ENCODE measurements at places on chromosomes 1 and 21.

DNA sequence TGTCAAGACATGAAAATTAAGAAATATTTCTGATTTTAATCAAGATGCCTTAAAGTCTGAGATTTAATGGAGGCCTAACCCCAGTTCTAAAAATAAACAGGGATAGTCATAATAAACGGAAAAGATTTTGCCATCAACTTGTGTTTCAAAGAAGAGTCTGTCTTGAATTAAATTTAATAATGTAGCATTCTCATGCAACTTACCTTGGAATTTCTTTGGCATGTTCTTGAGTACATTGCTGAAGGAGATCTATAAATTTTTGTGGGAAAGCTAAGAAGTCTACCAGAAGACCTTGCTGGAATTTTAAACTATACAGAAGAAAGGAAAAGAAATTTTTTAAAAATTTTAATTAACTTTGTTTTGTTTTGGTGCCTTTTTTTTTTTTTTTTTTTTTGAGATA lies 10.6 kb downstream of the SASS6 start:
- no peak for DNase-seq

DNA sequence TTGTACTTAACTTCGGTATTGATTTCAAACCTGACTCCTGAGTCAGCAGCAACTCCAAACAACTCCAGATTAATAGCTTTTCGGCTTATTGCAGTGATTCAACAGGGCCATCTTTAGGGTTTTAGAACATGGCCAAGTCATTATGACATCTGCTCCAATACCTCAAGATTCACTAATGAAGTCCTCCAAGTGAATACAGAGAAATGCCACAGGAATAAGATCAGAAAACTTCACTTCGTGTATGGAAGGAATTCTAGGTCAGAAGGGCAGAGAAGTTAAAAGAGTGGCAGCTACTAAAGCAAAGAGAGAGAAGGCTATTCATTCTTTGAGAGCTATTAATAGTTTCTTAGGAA lies 7.6 kb upstream of the C1orf116 start:
- no peak for DNase-seq

DNA sequence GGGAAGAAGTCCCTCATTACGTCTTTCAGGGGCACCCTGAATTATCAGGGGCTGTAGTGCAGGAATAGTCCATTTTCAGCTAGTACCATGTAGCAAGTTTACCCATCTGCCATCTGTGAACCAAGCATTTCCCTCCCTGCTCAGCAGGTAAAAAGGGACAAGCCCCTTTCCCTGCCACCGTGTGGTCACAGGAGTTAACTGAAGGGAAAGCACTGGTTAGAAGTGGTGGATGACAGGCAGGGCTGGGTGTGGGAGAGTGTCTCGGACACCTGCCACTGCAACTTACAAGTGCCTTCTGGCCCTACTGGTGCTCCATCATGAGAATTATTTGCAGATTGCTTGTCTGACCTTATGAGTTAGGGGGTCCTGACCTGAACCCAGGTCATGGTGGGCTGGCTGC lies 32.0 kb upstream of the IGSF5 start:
- no peak for DNase-seq

GRCh38 chr1:207112616-207113296 lies 8.7 kb downstream of the C4BPA start:
- DNase-seq = no peak

DNA sequence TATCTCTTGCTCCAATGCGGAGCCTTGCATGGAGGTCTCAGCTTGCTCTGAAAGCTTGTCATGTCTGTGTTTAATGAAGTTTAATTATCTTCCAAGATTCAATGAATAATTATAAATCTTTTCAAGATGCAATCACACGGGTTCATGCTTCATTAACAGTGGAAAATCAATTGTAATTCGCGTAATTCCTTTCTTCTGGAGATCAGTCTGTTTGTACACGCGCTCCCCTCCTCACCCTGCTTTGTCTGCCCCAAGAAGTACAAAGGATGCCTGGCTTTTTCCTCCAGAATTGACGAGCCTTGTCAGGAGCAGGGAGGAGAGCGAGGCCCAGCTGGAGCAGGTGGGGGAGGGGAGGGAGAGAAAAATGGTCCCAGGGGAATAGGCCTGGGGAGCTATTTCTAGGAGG lies 65.0 kb upstream of the DISP3 start:
- DNase-seq = no peak

GRCh38 chr1:1181938-1182410 lies 8.3 kb downstream of the TTLL10 start:
- no peak for DNase-seq

GRCh38 chr1:214582289-214582891 lies 20.6 kb upstream of the CENPF start:
- DNase-seq = no peak

- no peak for DNase-seq
Measured at GRCh38 chr1:93805027-93805610, 73.9 kb downstream of the DNTTIP2 start.

- no peak for DNase-seq
Measured at GRCh38 chr1:21060523-21060922, 116.2 kb downstream of the EIF4G3 start.

DNA sequence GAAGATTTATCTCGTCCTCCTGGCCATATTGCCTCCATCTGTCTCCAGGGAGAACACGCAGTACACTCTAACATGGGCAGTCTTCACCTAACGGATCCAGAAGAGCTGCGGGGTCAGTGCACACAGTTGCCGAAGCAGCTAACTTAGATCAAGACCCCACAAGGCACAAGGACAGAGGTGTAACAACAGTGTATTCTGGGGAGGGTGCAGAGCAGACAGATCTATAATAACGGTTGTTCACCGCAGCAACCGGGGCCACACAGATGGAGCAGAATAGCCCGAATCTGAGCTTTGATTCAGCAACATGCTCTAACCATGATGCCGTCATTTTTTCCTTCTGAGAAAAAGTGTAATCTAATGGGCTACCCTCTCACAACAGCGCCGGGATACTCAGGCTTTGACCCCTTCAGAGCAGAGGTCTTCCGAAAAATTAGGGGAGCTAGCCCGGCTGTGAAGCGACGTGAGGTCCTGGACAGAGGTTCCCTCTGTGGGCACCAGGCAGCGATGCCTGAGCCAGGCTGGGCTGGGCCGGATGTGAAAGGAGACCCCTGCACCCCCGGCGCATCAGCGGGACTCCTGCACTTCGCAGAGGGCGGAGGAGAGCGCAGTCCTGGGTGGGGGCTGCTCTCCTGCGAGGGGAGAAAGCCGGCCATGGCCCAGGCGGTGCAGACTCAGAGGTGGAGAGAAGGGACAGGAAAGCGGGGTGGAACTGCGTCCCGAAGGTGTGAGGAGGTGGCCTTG lies 57.5 kb downstream of the BCL9 start:
- DNase-seq = peak; percentile 22

DNA sequence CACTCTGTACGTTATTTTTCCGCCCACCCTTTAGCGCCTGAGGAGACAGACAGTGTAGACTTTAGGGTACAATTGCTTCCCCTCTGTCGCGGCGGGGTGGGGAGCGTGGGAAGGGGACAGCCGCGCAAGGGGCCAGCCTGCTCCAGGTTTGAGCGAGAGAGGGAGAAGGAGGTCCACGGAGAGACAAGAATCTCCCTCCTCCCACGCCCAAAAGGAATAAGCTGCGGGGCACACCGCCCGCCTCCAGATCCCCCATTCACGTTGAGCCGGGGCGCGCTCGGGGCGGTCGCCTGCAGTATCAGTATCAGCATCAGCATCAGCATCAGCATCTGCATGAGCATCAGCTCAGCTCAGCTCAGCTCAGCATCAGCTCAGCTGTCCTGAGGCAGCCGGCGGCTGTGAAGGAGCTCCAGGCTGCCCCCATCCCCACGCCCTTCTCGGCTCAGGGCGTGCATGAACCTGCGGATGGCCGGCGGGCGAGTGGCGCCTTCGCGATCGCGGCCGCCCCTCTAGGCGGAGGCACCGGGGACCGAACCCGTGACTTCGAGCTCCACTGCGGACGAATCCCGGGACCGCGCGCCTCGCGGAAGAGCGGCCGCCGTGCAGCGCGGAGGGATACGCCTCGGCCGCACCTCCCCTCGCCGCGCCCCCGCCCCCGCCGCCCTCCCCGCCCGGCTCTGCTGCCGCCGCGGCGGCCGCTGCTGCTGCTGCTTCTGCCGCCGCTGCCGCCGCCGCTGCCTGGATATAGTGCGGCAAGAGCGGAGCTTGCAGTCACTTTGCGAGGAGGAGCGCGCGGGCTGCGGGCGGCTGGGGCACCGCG lies at the start of gene NCAM2:
Gene NCAM2 (plus strand): TSS at position 774 of the 820 bp plus-strand sequence.
- peak; percentile 38 for DNase-seq

DNA sequence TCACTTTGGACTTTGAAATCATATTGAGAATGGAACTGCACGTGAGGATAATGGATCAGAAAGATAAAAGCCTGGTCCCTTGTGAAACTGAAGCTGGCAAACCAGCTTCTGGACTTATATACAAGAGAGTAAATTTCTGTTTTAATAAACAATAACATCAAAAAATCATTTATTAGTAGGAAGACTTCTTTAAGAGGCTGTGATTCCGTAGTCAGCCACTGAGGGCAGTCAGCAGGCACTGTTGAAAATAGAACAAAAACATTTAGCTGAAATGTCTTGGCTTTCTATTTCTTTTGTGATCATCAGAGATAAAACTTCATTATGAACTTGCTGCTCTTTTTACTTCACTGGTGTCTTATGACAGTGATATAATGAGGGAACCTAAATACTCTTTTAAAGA lies 489.4 kb downstream of the PCP4 start:
- no peak for DNase-seq

DNA sequence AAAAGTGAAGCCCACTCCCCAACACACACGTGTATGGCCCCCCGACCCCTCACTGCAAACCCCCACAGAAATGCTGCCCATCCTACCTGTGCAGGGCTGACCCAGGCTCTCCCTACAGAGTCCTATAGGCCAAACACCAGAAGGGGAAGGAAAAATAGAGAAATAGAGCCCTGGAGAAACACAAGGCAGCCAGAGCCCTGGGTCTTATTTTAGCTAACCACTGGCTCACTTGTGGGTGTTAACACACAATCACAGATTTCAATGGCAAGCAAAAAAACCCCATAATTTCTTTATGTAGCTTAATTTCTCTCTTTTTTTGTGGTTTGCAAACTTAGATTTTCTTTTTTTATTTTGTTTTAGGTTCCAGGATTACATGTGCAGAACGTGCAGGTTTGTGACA lies 989 bp upstream of the PIGR start:
- DNase-seq = no peak

- no peak for DNase-seq
Measured at GRCh38 chr1:168291222-168291837, 10.7 kb downstream of the TBX19 start.

- DNase-seq = no peak
Measured at GRCh38 chr1:218568962-218569550, 223.9 kb downstream of the TGFB2 start.

- no peak for DNase-seq
Measured at GRCh38 chr1:245074232-245074747, 80.5 kb upstream of the KIF26B start.

DNA sequence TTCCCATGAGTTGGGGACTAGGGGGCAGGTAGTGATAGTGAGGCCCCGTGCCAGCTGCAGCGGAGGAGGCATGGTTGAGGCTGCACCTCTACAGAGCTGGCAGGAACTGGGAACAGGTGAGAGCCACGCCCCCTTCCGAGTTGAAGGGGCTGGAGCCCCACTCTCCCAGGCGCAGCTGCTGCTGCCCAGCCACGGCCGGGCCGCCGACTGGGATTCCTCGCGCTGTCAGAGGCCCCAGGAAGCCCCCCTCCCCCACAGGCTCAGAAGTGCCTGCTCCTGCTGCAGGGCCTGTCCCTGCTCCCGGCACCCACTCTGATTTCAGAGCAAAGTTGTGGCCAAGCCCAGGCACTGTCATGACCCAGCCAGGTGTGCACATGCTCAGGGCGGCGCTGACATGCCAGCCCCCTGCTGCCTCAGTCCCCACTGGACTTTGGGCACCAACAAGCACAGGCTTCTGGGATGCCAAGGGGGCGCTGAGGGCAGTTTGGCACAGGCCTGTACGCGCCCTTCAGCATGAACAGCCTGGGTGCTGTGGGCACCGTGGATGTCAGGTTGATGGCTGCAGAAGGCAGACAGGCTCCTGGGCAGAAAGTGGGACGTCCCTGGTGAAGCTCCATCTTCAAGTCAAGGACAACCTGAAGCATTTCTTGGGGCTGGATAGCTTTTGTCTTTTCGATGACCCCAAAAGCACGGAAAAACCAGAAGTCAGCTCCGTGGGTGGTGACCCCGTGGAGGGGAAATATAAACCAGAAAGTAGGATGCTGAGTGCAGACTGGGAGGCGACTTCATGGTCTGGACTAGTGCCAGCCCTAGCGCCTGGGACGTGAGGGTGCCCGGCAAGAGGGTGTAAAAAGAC lies 121.5 kb downstream of the SIM2 start:
- no peak for DNase-seq

DNA sequence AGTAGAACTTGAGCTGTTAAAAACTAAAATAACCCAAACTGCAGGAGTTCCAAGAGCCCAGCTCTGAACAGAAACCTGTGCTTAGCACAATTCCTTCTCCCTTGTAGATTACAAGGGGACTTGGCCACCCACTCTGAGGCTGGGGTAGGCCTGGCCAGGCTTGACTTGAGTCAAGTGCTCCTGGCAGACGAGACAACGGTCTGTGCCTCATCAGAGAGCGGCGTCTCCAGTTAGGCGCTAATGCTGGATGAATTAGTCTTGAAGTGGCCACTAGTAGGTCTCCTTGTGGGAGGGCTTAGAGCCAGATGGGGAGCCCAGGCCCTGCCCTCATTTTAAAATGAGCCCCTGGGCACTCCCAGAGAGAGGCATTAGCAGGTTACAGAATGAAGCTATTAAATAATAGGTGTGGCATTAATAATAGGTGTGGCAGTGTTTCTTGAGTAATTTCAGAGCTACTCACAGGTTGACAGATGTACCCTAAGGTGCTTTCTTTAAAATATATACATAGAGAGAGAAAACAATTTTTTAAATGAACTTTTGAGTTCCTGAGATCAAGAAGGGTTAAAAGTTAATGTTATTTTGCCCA lies 1.1 kb downstream of the EEIG2 start:
- peak; percentile 31 for DNase-seq

- DNase-seq = no peak
Measured at GRCh38 chr1:241895013-241895412, 47.0 kb downstream of the EXO1 start.

GRCh38 chr1:93672069-93672468 lies 9.6 kb downstream of the BCAR3 start:
- no peak for DNase-seq

DNA sequence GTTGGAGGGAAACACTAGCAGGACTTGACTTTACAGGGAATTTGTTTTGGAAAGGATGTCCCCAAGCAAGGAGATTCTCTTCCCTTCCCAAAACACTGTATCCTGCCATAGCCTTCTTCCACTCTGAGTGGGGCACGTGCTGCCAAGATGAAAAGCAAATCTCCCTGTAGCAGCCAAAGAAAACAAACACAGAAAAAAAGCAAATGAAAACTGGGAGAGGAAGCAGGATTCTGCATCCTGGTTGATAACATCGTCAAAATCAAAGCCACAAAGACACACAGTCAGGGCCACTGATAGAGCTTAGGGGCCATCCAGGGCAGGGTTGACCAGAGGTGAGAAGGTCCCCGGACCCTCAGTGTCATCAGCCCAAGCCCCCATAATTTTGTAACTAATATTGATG lies 16.0 kb upstream of the MTARC2 start:
- DNase-seq = no peak

GRCh38 chr1:38009088-38009840 lies 3.3 kb upstream of the UTP11 start:
- no peak for DNase-seq

- DNase-seq = no peak
Measured at GRCh38 chr1:89652373-89652772, 19.5 kb downstream of the LRRC8C start.

- no peak for DNase-seq
Measured at GRCh38 chr21:32132881-32133280, 146.0 kb downstream of the MIS18A start.

GRCh38 chr21:45938453-45938755 lies 43.2 kb upstream of the COL6A1 start:
- no peak for DNase-seq

GRCh38 chr1:232704694-232705680 lies 75.1 kb upstream of the SIPA1L2 start:
- DNase-seq = peak; percentile 78

All from HTR-8/SVneo (cell line).